Stimulated activated CD8-positive, alpha-beta memory T cell treated with anti-CD3 and anti-CD28 coated beads, Interleukin-7, amount 100 ng/mL, for 1 hour (primary cell): ENCODE measurements at places on chromosomes 12 and 14.

DNA sequence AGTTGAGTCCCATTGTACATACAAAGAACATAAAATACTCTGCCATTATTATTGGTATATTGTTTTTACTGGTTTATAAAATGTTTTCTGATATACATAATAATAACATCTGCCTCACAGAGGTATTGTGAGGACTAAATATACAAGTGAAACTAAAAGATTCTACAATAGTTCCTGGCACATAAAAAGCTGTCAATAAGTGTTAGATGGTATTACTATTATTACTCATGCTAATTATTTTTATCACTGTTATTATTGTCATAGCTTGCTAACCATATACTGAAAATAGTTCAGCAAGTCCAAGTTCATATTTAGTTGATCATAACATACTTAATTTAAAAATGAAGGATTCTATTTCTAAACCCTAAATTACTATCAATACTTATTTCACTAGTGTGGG, 34.4 kb downstream of the BTG1 start:
- DNase-seq = no peak

DNA sequence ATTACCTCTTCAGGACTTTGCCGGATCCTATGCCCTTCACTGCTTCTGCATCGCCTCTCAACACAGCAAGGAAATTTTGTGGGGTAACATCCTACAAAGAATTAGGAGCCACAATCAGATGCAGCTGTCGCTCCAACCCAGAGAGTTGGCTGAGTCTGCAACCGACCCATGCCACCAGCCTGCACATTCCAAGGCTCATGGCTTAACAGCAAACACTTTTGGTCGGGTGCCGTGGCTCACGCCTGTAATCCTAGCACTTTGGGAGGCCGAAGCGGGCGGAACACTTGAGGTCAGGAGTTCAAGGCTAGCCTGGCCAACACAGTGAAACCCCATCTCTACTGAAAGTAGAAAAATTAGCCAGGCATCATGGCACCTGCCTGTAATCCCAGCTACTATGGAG, 32.3 kb downstream of the LGMN start:
- DNase-seq = no peak

DNA sequence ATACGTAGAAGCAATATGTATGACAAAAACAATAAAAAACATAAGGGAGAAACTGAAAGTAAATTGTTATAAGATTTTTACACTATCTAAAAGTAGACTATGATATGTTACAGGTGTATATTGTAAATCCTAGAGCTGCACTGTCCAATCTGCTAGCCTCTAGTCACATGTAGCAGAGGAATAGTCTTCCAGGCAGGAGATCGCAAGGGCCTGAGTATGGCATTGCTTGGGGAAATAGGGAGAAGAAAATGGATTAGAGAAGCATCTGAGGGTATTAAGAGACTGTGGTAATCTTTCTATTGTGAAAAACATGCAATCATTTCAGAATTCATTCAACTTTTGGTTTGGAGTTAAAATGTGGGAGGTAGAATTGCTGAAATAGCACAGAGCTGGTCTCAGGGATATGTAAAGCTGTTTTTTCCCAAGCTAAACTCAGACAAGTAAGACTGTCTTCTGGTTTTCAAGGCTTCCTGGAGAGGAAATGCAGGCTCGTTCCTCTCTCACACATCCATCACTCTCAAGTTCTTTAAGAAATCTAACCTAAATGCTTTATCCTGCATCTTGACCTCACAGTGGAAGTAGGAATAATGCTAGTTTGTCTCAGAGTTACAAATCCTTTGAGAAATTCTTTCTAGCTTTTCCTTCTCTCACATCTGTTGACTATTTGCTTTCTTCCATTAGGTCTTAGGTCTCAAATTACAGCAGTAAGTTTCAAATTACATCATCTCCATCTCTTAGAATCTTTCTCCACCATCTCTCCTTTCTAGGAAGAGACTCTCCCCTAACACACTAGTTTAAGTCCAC, 7.6 kb upstream of the CCDC184 start:
- no peak for DNase-seq

- no peak for DNase-seq
Measured at GRCh38 chr14:66709291-66709690, 201.3 kb downstream of the GPHN start.

- peak; percentile 63 for DNase-seq
Measured at GRCh38 chr12:57754411-57755193, at the start of gene MARCHF9. Gene MARCHF9, plus strand, starts transcription at chr12:57755103. Its CDS starts 426 bp downstream, at chr12:57755529.
